Thoracic aorta (tissue), 2 donors: ENCODE measurements at places on chromosomes 16 and 17.

DNA sequence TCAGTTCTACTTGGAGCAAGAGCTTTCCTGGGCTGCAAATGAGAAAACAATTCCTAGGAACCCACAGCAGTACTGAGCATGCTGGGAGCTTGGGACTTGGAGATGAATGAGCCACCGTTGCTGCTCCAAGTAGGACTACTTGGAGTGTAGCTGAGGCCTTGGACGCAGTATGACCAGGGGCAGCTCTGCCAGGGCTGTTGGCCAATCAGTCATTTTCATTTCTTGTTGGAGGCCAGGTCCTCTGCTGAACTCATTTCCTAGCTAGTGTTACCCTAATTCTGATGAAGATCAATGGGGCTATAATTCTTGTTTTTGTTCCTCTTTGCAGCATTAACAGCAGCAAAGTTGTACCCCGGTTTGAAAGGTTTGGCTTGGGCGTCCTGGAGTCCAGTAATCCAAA lies 8.0 kb upstream of the LGALS9 start:
- DNase-seq, result no peak

DNA sequence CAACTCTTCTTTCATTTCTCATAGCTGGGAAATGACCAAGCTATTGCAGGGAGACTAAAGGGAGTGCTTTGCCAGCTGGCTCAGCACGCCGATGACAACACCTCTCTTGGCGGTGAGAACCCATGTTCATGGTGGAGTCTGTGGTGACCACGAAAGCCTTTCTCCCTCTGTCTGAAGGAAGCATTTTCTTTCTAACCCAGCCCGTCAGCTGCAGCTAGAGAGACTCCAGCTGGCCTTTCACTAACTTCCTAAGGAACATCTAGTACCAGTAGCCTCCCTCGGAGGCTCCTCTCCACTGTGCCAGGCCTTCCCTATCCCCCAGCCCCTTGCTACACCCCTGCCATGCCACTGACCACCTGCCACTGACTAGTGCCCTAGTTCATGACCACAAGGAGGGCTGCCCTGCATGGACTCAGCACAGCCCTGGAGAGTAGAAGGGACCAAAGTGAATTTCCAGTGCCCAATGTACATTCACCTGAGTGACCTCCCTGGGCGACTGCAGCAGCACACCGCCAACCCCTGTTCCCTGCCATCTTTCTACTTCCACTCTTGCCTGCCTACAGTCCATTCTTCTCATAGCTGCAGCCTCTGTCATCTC lies 81.3 kb downstream of the CBLN1 start:
- no peak for DNase-seq

- no peak for DNase-seq
Observed at GRCh38 chr17:8284126-8284525, 4.3 kb upstream of the RANGRF start.

- peak; percentile 36 for DNase-seq
Observed at GRCh38 chr17:45371414-45372324, 54.8 kb upstream of the MAP3K14 start.

GRCh38 chr17:27771586-27771985 lies 28.7 kb downstream of the NOS2 start:
- DNase-seq, result no peak

DNA sequence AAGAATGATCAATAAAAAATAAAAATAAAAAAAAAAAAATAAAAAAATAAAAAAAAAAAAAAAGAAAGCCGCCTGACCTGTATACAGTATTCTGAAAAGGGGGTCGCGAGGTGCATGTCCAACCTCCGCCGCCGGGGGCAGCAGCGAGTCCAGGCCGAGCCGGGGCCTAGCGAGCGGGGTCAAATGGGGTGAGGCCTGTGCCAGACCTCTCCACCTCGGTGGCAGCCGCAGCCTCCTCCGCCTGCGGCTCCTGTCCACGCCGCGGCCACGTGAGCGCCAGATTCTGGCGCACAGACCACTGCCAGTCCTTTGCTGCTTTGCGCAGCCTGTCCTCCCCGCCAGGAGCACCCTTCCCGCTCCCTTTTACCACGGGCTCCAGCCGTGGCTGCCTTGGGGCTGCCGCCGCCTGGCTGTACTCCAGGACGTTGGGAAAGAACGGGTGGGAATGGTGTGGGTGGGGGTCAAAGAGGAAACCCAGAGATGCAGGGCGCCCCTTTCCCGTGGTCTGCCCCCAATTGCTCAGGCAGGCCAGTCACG lies 2.4 kb upstream of the BCKDK start:
- DNase-seq, result peak; percentile 53

GRCh38 chr17:624341-624860 lies 90.2 kb downstream of the VPS53 start:
- no peak for DNase-seq

DNA sequence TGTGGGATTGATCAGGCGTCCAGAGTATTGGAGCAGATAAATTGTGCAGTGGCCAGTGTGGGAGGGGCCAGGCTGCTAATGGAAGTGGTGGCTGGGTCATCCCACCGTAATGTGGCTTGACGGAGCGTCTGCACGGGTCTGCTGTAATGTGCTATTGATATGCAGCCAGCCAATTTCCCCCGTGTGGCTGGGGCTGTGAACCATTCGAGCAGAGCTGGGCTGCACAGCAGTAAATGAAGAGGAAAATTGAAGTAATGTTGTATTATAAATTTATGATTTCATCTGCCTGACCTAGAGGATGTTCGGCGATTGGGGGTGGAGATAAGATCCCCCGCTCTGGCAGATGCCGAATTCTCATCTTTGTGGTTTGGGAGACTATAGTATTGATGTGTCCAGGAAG lies 121.5 kb downstream of the CCDC182 start:
- no peak for DNase-seq

DNA sequence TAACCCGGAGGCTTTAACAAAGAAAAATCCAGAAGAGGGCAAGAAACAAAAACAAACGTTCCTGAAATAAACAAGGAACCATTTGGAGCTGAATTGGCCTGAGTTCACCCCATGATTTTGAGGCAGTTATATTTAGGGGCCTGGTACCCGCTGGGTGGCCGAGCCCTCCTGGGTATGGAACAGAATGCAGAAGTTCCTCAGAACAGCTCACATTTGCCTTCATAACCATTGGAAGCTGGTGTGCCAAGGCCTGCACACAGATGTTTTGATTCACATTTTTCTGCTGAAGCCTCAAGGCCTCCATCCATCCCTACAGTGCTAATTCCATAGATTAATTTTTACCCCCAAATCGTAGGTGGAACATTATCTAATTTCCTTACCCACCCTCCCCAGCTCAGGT lies 3.3 kb upstream of the ZFHX3 start:
- no peak for DNase-seq

- DNase-seq, result no peak
Observed at GRCh38 chr17:67532326-67532871, 155.3 kb downstream of the PITPNC1 start.

DNA sequence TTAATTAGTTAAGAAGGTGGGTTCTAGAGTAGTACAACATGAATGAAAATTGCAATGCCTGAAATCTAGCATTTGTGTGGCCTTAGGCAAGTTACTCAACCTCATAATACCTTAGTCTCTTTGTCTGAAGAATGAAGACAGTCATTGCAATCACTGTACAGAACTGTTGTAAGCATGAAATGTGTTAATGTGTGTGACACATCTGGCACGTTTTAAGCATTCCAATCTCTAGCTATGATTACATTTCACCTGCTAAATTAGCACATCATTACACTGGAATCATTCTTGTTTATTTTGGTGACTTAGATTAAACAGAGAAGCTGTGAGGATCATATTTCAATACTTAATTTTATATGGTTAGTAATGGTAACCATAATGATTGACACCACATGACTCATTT lies 629.7 kb upstream of the KIF2B start:
- DNase-seq, result no peak

- DNase-seq, result no peak
Observed at GRCh38 chr16:63481060-63481459, 1444.8 kb upstream of the CDH8 start.

DNA sequence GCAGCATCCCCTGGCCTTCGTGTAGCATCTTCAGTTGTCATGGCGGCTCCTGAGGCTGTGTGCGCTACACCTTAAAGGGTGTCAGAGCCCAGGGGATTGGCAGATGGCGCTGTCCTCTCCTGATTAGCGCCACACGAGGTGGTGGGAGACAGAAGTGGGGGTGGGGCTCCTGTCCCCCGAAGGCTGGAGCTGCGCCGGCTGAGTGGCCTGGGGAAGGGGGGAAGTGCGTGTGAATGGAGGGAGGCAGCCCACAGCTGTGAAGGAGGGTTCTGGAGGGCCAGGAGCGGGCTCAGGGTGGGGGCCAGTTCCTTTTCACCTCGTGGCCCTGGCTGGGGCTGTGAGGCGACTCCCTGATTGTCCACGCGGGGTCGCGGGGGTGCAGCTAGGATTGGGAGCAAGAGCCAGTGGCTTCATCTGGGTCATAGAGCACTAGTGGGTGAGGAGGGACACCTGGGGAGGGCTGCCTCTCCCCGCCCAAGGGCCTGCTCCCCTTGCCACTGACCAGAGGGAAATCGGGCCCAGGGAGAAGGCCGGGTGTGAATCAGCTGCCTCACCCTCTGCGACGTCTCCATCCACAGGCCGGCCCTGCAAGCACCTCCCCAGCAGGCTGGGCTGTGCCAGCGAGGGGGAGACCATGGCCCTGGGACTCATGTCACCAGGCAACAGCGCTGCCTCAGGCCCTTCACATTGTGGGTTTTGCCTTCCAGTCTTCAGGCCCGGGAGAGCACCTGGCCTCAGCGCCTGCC lies 14.1 kb downstream of the BAHCC1 start:
- DNase-seq, result no peak

GRCh38 chr16:10493276-10493675 lies 87.1 kb downstream of the EMP2 start:
- no peak for DNase-seq

- DNase-seq, result no peak
Observed at GRCh38 chr17:75878174-75878998, at the start of gene TRIM47. TRIM47 (minus strand) TSS chr17:75878581; CDS start chr17:75878548, 33 bp downstream.

DNA sequence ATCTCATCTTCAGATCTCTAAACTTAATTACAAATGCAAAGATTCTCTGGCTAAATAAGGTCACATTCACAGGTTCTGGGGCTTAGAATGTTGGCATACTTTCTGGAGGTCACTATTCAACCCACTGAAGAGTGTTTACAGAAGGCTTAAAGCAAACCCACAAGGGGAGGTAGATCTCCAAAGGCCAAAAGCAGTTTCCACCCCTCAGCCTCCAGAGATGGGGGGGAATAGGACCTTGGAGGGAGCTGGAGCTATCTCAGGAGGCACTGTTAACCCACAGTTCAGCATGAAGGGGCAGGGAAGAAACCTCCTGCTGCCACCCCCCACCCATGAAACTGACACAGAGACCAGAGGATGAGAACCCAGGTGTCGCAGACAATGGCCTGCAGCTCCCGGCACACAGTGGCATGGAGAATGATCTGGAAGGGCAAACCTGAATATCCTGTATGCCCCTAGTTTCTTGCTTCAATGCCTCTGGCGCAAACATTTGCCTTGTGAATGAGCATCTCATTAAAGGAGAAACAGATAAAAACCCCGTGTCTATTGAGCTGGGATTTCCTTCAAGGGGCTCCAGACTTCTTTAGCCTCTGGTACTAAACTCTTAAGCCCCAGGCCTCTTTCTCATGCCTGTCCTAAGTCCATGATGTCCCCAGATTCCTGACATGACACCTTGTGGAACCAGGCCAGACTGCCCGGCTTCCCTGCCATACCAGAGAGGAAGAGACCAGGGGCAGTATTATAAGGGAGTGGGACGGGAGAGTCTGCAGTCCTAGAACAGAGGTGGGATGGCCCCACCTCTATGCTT lies 103.1 kb upstream of the CDH5 start:
- no peak for DNase-seq

DNA sequence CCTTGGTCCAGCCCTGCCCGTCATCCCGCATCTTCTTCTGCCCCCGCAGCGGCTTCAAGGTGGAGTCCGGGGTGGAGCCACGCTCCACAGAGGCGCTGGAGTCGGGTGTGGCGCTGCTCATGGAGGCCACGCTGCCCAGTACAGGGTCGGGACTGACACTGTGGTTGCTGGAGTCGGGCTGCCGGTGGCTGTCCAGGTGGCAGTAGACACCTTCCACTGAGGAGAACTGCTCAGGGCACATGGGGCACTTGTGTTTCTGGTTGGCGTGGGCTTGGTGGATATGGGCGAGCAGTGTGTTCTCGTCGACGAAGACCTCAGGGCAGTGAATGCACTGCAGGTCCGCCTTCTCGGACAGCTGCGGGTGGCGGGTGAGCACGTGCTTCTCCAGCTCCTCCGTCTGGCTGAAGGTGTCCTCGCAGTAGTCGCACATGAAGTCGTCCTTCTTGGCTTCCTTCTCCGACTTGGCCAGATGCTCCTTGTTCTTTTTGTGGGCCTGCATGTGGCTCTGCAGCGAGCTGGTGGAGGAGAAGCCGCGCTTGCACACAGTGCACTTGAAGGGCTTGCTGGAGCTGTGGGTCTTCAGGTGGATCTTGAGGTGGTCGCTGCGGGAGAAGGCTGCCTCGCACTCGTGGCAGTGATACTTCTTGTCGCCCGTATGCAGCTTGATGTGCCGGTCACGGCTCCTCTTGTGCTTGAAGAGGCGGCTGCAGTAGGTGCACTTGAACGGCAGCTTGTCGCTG lies 217.8 kb downstream of the ZNF423 start:
- DNase-seq, result no peak

DNA sequence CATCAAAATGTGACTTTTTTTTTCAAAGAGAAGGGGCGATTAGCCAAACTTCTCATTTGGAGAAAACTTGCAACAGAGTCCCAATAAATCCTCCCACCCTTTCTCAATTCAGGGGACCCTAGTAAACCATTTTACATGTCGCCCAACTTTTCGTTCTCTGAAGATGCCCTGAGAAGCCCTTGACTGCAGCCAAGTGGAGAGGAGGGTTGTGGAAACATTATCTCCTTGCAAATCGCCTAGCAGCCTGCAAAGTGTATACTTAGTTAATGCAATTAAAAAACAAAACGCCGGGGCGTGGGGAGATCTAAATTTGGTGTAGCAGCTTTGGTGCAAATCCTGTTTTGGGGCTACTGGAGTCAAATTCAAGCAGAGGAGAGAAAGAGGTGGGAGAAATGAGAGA lies 1.2 kb upstream of the SHISA9 start:
- no peak for DNase-seq

DNA sequence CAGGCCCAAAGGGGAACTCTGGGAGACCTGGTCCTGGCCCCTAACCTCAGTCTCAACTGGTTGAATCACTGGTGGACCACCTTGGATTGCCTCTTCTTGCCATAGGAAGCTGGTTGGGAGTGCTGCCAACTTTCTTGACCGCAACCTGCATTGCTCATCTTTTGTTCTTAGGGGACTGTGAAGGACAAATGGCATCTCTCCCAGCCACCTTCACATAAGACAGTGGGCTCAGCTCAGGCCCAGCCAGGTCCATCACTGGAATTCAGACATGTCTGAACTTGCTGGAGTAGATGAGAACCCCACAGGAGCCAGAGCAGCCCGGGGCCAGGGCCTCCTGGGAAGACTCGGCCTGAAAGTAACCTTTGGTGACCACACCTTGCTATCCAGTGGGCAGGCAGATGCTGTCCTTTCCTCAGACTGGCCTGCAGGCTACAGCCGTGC lies 18.8 kb downstream of the ADORA2B start:
- DNase-seq, result no peak
